NCI-H2081 (cell line): ENCODE measurements at places on chromosomes 7 and 10.

GRCh38 chr10:47225928-47226645 lies 73.9 kb upstream of the GDF10 start:
- DNase-seq: no peak

- DNase-seq: no peak
Observed at GRCh38 chr7:123432601-123433000, 101.8 kb downstream of the IQUB start.

DNA sequence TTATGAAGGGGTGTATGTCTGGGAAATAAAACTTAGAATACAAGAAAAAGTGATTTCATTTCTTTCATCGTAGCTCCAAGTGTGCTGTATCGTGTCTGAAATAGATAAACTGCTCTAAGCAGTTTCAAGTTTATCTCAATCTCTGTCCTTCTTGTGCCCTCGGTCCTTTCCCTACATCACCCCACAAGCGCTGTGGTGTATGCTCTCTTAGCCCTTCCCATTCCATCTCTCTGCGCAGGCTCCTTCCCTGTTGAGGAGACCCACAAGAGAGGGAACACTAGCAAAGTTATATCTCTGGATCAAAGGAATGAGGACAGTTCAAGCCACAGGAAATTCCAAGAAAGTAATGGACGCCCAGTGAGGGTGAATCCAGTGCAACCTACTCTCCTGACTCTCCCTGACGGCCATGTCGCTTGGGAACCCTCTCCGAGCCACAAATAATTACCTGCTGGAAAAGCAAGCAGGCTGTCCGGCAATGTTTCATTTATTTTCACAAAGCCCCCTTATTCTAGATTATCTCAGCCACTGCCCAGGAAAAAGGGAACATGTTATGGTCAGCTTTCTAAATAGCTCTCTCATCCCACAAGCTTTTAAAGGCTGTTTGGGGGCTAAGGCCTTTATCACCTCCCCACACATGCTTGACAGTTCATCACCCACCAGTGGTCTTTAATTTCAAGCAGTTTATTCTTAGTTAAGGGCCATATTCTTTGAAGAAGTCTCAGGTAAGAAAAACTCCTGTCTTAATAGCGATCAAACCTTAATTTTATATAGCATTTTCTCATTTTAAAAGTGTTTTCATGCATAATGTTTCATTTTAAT lies 34.8 kb downstream of the LRRC4 start:
- DNase-seq: no peak

DNA sequence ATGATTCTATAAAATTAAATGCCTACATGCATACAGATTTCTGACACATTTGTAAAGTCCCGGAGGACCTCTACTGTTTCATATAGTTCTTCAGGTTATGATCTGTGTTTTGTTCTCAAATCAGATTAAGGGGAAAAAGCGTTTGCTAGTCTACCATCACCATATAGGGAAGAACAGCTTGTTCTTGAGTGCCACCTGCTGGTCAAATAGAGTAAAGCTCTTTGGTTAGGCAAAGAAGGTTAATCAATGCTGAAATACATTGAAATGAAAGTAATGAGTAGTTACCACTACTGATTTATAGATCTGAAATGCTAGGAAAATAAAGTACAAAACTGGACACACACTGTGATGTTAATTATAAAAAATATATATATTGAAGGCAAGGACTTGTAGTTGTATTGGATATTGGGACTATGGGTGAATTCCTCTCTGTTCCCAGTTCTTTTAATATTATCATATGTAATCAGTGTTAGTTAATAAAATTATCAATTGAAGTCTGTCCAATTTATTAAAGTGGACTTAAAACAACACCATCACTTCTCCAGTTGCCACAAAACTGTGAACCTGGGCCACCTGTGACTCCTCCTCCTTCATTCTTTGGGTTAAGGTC lies 72.6 kb upstream of the PDLIM1 start:
- DNase-seq: peak; percentile 60

DNA sequence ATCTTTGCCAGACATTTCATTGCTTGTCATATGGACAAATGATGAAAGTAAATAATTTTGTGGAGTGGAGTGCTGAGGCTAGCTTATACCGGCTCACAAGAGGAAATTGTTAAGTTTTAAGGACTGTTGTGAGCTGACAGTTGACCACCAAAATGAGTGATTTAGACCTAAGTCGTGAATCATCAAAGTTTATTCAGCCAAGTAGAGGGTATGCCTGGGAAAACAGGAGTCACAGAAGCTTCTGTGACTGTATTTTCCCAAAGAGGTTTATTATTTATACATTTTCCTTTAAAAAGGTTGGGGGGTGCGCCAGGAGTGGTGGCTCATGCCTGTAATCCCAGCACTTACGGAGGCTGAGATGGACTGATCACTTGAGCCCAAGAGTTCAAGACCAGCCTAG lies 21.8 kb downstream of the MRPS24 start:
- no peak for DNase-seq

DNA sequence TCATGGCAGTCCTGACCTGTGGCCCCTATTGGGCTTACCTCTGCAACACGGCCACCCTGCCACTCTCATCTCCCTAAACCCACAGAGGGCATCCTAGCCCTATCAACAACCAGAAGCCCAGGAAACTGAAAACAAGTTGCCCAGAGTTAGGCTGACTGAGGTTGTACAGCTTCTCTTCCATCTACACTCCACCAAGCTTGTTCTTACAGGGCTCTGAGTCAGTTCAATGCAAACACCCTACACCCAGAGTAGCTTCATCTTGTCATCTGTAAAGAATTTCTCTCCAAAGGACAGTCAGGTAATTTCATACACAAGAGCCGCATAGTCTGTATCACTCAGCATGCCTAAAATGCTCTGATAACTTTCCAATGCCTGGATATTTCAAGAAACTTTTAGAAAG lies 175.4 kb downstream of the ARID5B start:
- DNase-seq: no peak

DNA sequence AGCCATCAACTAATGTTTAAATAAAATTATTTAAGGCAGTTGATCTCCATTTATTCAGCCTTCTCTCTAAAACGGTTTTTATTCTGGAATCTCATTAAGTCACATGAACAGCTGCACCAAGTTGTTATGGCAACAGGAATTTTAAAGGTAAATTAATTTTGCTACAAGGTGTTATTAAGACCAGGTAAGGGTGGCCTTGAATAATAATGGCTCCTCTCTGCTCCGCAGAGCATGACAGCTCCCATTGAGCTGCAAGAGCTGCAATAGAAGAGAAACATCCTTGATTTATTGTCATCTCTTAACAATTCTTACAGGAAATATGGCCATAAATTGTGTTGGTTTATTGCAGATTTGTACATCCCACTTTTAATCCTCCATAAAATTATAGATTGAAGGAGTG lies 165.8 kb downstream of the KLF6 start:
- no peak for DNase-seq

- no peak for DNase-seq
Observed at GRCh38 chr7:115136796-115137443, 215.0 kb downstream of the MDFIC start.

- no peak for DNase-seq
Observed at GRCh38 chr10:120477743-120478141, 20.7 kb downstream of the PLPP4 start.

DNA sequence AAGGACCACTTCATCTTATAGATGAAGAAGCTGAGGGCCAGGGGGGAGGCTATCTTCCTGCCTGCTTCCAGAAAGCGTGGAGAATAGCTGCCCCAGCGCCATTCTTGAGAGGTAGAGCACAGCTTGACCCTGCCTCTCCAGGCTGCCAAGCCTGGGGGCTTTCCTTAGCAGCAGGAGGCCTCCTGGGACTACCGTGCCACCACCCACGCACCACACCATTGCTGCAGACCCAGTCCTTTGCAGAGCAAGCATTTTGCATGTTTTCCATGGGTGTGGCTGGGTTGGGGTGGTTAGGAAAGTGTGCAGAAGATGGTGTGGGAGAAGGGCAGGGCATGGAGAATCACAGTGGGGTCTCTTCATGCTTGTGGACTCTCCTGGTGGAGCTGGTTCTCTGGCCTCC lies 64.9 kb downstream of the TBXAS1 start:
- no peak for DNase-seq

DNA sequence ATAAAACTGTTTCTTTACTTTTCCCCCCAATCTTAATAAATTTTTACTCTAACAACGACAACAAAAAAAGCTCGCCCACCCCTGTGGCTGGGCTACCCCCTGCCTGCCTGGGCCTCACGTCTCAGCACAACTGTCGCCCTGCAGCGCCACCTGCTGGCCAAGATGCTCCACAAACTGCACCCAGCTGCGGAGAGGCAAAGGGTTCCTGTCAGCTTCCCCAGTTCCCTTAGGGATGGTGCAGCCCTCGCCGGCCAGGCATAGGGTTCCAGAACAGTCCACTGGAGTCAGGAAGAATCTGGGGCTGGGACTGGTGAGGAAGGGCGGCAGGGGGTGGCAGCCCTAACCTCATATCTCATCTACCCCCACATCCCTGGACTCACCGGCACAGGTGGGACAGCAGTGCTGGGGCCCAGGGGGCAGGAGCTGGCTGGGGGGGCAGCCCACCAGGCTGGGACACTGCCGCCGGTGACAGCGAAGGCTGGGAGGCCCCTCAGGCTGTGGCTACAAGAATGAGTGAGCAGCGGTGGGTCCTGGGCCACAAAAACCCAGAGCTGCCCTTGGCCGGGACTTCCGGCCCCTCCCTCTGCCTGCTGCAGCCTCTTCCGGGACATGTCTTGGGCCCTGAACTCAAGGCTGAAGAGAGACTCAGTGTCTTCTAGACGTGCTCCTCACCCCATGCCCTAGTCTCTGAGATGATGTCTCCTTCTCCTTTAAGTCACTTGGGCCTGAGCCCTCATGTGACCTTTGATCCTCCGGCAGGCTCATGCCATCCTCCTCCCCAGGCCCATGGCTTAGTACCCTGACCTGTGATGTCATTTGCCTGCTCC lies 21.2 kb downstream of the ATP6V1F start:
- peak; percentile 44 for DNase-seq

- no peak for DNase-seq
Observed at GRCh38 chr10:112823604-112824003, 126.4 kb upstream of the TCF7L2 start.

- DNase-seq: no peak
Observed at GRCh38 chr10:34018129-34018528, 683.7 kb upstream of the NRP1 start.

- DNase-seq: no peak
Observed at GRCh38 chr10:77474386-77474785, 163.2 kb downstream of the KCNMA1 start.

GRCh38 chr7:135980665-135981180 lies 3.6 kb upstream of the MTPN start:
- no peak for DNase-seq

DNA sequence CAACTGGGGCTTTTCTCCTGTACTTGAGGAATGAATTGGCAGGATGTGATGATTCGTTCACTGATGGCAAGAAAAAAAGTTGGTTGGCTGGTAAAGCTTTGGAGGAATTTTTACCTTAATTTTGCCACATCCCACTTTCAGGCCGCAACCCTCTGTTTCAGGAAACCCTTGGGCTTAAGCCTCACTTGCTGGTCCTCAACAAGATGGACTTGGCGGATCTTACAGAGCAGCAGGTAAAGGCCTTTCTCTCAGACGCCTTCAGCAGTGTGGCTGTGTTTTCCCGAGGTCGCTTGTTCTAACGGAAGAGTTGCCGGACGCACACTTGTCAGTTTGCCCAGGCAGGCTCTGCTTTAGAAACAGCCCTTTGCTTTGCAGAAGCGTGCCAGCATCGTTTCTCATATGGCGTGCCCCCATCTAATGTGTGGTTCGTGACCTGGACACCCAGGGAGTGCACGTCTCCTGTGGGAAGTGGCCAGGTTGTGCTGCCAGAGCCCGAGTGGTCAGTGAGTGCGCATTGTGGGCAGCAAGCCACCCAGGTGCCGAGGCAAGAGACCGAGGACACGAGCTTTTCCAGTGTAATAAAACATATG lies 2.2 kb downstream of the MTG1 start:
- no peak for DNase-seq

DNA sequence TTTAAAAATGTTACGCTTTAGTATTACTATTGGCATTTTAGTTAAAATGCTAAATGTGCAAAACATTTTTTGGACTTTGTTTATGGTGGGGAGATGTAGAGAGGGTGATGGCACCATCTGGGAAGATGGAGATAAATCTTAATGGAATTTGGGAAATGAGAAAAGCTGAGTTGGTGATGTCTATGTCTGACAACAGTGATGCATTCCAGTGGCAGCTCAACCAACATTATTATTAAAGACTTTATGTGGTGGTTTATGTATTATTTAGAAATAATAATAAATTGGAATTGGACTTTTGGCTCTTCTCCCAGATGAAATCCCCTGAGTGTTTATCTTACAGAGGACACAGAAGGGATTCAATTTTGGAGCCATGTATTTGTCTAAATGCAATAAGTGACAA lies 77.6 kb downstream of the SEC23IP start:
- DNase-seq: no peak

- DNase-seq: no peak
Observed at GRCh38 chr10:61471491-61471890, 18.3 kb upstream of the TMEM26 start.

- DNase-seq: no peak
Observed at GRCh38 chr10:62062028-62062427, 160.5 kb downstream of the ARID5B start.

DNA sequence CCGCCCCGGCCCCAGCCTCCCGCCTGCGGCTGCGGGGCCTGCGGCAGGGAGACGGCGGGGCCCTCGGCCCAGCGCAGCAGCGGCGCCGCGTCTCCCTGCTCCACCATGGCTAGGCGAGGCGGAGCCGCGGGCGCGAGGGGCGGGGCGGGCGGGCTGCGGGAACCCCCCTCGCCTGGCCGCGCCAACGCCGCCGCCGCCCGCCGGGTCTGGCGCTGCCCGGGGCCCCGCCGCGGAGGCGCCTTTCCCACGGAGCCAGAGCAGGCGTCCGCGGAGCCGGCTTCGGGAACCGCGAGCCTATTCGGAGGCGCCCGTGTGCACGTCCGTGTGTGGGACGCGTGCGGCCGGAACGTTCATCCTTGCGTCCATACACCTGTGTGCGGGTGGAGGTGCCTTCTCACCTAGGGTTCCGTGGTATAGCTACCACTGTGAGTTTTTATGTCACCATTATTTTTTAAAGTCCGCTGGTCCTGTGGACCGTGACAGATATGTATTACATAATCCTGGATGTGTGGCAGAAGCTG lies at the start of gene DENND11:
DENND11 (minus strand) TSS at position 120 of the 521 bp plus-strand sequence; CDS start at position 107, 13 bp downstream.
- DNase-seq: peak; percentile 40

GRCh38 chr10:132628966-132629900 lies 91.6 kb downstream of the INPP5A start:
- DNase-seq: no peak

DNA sequence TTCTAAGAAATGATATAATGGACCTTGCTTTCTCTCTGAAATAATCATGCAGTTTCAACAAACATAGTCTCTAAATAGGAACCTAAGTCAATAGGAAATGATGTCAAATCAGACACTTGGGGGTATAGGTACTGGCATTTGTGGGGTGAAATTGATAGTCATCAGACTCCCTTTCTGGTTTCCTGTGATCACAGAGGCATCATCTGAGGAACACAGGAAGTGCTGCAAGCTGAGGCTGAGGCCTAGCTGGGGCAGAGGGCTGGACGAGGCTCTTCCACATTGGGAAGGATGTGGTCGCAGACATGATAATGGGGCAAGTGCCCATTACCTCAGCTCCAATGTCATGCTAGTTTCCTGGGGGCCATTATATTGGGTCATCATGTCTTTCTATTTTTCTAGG lies 33.5 kb upstream of the TARP start:
- no peak for DNase-seq

- no peak for DNase-seq
Observed at GRCh38 chr7:52842202-52842900, 193.1 kb upstream of the POM121L12 start.
